ENCODE measurements at places on chromosomes 7 and 10.

DNA sequence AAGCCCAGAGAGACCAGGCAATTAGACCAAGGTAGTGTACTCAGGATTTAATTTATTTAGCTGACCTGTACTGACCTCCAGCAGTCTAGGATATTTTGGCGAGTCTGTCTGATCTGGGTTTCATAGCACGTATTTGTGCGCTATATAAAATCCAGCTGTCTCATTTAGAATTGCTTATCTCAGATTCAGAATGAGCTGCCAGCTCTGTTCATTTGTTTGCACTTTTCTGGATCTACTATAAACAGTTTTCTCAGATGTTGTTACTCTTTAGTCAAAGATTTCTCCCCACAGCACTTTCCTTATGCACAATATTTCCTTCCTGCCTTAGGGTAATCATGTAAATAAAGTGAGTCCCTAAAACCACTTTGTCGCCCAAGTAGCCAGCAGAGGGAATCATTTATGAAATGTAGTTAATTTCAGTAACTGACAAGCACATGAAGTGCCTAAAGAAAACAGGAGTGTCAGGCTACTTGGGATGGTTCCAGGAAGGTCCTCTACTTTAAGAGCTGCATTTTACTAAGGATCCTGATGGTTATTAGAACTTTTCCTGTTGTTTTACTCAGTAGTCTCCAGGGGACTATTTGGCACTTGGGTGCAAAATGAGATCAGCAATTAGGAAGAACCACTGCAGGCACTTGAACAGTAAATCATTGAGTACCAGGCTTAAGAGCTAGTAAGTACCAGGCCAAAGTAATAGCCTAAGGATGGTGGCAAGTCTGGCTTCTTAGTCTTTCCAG lies 226.4 kb downstream of the TWIST1 start:
- DNase-seq: no peak

- DNase-seq: no peak
Measured at GRCh38 chr7:24760968-24761367, 3.7 kb upstream of the GSDME start.

GRCh38 chr7:79403879-79404278 lies 49.6 kb downstream of the MAGI2 start:
- DNase-seq: no peak

GRCh38 chr10:121157998-121158397 lies 306.8 kb downstream of the WDR11 start:
- DNase-seq: no peak

DNA sequence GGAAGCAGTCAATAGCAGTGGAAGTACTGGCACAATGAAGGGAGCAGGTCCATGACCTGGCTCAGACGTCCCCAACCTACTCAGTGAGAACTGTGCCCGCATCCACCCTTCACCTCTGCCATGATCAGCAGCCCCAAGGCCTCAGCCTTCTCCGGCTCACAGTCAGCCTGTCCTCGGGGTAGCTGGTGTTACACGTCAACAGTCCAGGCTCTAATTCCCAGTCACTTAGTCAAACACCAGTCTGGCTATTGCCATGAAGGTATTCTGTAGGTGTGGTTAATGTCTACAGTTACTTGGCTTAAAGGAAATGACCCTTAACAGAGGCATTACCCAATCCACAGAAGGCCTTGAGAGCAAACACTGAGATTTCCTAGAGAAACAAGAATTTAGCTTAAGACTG lies 49.1 kb downstream of the GRB10 start:
- no peak for DNase-seq

DNA sequence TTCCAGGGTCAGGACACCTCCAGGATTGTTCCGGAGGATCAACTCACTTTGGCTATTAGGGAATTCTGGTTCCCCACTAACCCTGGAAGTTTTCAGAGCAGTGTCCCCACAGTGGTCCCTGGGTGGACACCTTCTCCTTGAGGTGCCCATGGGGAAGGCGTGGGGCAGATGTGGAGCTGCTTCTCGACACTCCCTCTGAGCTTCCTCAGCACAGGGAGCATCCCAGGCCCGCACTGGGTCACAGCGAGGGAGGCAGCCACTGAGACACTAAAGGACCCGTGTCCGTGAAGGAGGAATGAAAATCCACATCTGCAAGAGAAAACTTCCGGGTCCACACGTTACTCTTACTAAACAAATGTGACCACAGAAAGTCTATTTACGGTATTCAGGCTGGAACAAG lies 48.2 kb upstream of the MNX1 start:
- no peak for DNase-seq

- DNase-seq: no peak
Measured at GRCh38 chr10:94591461-94592205, 46.0 kb downstream of the HELLS start.

- DNase-seq: no peak
Measured at GRCh38 chr7:40192036-40192435, 57.2 kb downstream of the SUGCT start.

GRCh38 chr10:18238870-18239485 lies 98.8 kb downstream of the CACNB2 start:
- DNase-seq: no peak

GRCh38 chr7:9842301-9842700 lies 1131.4 kb upstream of the PHF14 start:
- no peak for DNase-seq

GRCh38 chr7:110010359-110010758 lies 1080.6 kb upstream of the LRRN3 start:
- DNase-seq: no peak

- no peak for DNase-seq
Measured at GRCh38 chr7:134787064-134787463, 7.6 kb downstream of the CALD1 start.

DNA sequence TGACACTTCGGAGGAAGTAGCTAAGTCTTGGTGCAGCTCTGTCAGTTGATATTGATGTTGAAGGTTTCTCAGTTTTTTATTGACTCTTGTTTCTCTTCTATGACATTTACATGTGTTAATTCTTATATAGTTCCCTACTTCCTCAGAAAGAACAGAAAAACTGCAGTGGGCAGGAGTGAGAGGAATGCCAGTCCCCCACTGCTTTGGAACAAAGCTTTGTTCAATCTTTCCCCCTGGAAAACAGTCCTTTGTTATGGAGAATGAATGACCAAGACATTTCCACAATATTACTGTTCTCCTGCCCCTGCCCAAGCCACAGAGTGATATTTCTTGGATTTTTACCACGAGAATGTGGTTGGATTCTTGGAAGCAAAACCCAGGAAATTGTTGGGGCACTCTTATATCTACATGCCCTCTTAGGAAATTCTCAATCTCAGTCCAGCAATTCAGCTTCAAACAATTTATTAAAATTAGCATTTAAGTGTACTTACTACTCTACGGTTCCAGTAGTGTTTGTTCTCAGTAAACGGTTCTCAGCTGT lies 258.0 kb upstream of the KCND2 start:
- no peak for DNase-seq

DNA sequence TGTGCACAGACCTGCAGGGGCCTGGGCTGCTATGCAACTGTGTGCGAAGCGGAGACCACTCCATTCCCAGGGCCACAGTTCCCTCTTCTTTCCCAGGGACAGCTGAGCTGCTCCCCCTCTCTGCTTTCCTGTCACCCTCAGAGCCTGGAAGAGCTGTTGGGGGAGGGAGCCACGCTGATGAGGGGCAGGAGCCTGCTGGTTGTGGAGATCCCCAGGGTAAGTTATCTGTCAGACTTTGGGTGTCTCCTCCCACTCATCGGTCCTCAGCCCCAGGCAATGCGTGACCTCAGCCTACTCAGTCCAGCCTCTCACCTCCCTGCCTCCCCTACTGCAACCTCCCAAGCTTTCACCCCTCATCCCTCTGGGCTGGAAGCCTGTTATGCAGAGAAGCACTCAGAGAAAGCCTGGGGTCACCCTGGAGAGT lies 53.5 kb downstream of the ZNF467 start:
- DNase-seq: no peak

GRCh38 chr10:23037561-23037960 lies 57.8 kb upstream of the MSRB2 start:
- DNase-seq: no peak

DNA sequence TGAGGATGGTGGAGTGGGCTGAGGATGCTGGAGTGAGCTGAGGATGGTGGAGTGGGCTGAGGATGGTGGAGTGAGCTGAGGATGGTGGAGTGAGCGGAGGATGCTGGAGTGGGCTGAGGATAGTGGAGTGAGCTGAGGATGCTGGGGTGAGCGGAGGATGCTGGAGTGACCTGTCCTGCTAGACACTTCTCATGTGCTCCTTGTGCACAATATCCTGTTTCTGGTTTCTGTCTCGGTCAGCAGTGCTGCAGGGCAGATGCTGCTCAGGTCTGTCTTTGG lies 29.2 kb downstream of the ANXA8 start:
- DNase-seq: no peak

GRCh38 chr7:117971556-117972244 lies 98.5 kb upstream of the CTTNBP2 start:
- DNase-seq: no peak

- DNase-seq: no peak
Measured at GRCh38 chr10:3323865-3324498, 151.4 kb upstream of the PITRM1 start.

GRCh38 chr7:75847707-75848106 lies 31.1 kb upstream of the RHBDD2 start:
- no peak for DNase-seq

DNA sequence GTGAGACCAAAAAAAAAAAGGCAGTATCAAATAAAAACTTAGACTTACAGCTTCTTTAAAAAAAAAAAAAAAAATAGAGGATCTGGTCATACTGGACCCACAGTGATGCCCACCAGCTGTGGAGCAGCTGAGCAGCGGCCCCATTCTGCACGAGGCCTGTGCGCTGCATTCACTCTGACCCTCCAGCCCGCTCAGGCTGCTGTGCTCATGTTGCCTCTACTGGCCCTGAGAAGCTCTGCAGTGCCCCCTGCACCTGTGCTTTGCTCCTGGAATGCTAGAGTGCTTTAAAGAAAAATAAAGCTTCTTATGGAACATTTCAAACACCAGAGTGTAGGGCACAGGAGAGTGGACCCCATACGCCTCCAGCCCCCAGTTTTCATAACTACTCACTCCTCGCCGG lies 33.2 kb downstream of the TMEM120A start:
- DNase-seq: no peak

GRCh38 chr10:61016630-61017029 lies 72.6 kb upstream of the RHOBTB1 start:
- no peak for DNase-seq

GRCh38 chr10:94042001-94042833 lies 48.5 kb downstream of the PLCE1 start:
- DNase-seq: no peak

- no peak for DNase-seq
Measured at GRCh38 chr7:114217026-114217806, 197.4 kb upstream of the FOXP2 start.

GRCh38 chr7:39434012-39434411 lies 132.2 kb upstream of the YAE1 start:
- no peak for DNase-seq
